ENCODE measurements at places on chromosomes 5 and 9.

DNA sequence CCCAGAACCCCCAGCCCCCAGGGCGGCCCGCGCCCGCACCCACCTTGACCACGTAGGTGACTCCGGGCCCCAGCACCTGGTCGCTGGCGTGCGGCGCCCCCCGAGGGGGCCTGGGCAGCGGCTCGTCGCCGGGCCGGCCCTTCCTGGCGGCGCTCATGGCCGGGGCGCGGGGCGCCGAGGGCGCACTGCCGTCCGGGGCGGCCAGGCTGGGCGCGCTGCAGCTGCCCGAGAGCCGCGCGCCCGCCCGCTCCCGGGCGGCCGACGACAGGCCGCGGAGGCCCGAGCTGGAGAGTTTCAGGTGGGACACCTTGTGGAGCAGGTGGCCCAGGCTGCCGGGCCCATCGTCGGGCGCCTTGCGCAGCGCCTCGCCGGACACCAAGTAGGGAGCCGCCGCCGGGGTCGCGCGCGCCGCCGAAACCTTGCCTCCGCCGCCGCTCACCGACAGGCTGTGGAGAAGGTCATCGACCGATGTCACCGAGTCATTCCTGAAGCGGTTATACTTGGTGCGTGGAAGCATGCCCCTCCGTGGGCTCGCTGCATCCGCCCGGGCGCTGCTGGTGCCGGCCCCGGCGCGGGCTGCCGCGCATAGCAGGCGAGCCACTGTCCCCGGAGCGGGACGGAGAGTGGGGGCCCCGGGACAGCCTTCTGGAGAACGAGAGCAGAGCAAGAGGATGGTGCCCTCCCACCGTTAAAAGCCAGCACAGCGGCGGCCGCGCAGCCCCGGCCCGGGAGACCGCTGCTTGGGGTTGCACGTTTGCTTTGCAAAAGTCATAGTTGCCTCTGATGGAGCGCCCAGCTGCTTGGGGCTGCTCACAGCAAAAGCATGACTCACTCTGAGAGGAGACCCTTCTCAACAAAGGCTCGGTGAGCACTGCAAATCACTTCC, at the start of gene SHC3:
SHC3 (minus strand) TSS at position 875 of the 886 bp plus-strand sequence; CDS start at position 517, 358 bp downstream.
- DNase-seq: peak; percentile 32

- DNase-seq: no peak
Measured at GRCh38 chr9:91221332-91221731, 140.4 kb downstream of the AUH start.

DNA sequence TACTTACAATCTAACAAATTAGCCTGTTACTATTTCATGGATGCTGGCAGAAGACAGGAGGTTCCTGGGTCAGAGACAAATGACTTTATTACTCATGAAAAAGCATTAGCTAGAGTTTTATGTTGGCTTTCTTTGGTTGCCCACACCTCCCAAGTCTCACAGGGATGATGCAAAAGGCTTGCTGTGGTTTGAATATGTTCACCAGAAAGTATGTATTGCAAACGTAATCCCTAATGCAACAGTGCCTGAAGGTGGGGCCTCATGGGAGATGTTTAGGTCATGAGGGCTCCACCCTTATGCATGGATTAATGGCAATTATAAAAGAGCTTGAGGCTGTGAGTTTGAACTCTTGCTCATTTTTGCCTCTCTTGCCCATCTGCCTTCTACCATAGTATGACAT, 28.5 kb downstream of the DPYSL3 start:
- DNase-seq: no peak

DNA sequence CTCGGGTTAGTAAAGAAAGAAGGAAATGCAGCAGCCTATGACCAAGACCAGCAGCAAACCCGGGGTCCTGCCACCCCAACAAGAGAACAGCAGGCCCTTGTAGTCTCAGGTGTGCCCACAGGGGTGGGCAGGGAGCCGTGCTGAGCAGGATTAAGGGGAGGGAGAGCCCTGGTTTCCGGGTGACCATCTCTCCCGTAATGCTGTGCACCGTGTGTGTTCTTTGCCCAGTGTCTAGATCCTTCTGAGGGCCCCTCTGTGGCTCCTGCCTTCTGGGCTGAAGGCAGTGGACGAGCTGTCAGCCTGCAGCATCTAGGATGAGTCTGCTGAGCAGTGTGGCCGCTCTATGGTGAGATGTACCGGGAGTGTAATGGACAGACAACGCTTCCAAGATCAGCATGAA, 12.7 kb upstream of the PLEKHG4B start:
- no peak for DNase-seq

DNA sequence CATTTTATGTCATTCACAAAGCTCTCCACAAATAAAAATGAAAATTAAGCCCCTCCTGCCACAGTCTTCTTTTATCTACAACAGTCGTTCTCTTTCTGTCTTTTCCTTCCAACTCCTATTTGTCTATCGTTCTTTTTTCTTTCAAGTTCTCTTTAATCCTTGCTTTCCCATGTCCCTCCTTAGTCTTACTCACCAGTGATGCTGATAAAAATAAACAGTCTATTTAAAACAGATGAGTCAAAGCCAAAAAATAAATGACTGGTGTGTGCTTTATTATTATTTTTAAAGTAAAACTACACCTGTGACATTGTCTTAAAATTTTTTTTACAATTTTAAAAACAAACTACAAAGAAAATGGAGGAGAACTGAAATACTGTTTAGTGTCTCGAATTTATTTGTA, 137.1 kb upstream of the TMEM161B start:
- no peak for DNase-seq

GRCh38 chr5:159343295-159344094, 13.2 kb upstream of the IL12B start:
- no peak for DNase-seq

DNA sequence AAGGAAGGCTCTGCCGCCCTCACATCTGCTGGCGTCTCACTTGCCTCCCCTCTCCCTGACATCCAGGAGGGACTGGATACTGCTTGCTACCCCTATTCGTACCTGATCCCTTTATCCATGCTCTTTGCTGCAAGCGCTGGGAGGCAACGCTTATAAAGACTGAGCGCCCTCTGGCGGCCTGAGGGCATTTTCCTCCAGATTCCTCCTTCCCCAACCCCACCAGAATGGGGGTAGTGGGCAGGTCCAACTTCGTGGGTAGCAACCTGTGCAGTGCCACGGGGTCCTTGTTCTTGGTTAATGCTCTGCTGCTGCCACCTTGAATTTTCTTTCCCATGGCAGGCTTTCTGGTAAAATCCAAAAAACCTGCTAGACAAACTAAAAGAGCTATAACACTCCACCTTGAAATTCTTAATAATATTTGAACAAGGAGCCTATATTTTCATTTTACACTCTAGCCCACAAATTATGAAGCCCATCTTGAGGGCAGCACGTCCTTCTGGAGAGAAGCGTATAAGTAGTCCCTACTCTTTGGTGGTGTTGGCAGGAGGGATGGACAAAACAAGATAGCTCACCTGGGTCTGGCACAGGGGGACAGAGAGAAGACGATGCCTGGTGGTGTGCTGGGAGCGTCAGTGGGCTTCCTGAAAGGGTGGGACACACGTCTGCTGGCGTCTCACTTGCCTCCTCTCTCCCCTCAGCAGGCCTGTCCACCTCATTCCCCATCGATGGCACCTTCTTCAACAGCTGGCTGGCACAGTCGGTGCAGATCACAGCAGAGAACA, 52.5 kb downstream of the JADE2 start:
- DNase-seq: peak; percentile 91

- DNase-seq: no peak
Measured at GRCh38 chr9:7370381-7370780, 429.2 kb downstream of the DMAC1 start.

- no peak for DNase-seq
Measured at GRCh38 chr9:3200331-3200774, 325.4 kb downstream of the RFX3 start.

DNA sequence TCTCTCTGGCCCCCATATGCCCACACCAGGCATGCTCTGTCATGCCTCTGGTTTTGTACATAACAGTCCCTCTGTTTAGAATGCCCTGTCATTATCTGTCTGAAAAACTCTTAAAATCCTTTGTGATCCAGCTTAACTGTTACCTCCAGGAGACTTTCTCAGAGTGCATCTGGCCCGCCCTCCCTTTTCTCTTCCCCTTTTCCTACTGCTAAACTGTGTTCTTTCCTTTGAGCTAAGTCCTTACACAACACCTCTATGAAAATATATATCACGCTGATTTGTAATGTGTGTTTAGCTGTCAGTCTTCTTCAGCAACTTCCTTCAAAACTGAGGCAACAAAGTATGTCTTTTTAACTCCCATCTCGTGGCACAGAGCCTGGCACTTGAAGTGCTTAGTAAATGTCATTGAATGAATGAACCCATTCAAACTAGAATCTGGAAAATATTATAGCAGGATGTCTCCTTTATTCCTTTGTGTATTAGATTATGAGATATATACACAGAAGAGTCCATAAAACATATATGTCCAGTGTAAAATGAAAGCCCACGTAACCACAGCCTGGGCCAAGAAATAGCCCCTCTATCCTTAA, 166.2 kb upstream of the KLF9 start:
- no peak for DNase-seq

Data from stimulated activated CD8-positive, alpha-beta memory T cell treated with anti-CD3 and anti-CD28 coated beads, Interleukin-4, amount 100 ng/mL, for 48 hours (primary cell).